ENCODE measurements at places on chromosomes 11 and 22.
A peak's percentile ranks its signal among the peaks of the same experiment; 100 is the strongest.

DNA sequence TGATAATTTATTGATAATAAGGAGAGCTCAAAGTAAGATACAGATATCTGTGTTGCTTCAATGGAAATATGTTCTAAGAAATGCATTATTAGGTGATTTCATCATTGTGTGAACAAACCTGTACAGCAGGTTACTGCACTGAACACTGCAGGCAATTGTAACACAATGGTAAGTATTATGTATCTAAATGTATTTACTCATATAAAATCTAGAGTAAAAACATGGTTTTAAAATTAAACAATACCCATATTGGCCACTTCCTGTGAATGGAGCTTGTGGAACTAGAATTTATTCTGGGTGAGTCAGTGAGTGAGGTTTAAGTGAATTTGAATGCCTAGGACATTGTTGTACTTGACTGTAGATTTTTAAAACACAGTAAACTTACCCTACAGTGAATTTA, 722.9 kb upstream of the RAG2 start:
- no peak for DNase-seq

GRCh38 chr11:21897752-21898151, 295.1 kb upstream of the ANO5 start:
- no peak for DNase-seq

DNA sequence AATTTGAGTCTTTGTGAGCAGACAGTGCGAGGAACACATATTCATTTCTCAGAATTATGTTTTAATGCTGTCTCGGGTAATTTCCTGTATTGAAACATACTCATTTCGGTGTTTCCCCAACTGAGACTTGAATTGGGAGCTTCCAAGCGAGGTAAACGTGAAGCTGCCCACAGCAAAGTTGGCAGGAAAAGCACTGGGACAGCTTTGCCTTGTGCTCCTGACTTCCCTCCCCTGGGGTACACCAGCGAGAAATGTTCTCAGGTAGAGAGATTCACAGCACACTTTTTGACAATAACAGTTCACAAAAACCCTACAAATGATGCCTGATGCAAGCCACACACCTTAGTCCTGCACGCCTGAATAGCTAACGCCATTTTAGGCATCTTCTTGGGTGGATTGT, 3.1 kb downstream of the HTR3B start:
- no peak for DNase-seq

GRCh38 chr22:27045103-27045947, 387.9 kb downstream of the MIAT start:
- peak; percentile 15 for DNase-seq

DNA sequence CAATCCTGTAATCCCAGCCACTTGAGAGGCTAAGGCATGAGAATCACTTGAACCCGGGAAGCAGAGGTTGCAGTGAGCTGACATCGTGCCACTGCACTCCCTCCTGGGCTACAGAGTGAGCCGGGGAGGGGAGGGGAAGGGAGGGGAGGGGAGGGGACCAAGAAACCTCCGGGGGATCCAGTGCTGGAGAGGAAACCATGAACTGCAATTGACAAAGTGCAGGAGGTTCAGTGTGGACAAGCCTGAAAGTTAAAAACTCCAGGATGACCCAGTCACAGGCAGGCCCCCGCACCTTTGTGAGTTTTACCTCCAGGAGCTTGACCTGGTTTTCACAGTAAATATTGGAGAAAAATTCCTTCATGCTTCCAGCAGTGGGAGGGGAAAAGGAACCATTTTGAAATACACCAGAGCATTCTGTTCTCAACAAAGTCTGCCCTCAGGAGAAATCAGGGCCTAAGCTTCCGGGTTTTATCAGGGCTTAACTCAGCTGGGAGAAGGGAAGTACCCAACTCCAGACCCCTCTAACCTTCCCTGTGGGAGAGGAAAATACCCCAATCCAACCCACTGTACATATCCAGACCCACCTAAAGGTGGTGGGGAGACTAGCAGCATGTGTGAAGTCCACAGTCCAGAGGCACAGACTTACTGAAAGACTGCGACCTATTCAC, 15.5 kb upstream of the ZFTA start:
- DNase-seq: no peak

DNA sequence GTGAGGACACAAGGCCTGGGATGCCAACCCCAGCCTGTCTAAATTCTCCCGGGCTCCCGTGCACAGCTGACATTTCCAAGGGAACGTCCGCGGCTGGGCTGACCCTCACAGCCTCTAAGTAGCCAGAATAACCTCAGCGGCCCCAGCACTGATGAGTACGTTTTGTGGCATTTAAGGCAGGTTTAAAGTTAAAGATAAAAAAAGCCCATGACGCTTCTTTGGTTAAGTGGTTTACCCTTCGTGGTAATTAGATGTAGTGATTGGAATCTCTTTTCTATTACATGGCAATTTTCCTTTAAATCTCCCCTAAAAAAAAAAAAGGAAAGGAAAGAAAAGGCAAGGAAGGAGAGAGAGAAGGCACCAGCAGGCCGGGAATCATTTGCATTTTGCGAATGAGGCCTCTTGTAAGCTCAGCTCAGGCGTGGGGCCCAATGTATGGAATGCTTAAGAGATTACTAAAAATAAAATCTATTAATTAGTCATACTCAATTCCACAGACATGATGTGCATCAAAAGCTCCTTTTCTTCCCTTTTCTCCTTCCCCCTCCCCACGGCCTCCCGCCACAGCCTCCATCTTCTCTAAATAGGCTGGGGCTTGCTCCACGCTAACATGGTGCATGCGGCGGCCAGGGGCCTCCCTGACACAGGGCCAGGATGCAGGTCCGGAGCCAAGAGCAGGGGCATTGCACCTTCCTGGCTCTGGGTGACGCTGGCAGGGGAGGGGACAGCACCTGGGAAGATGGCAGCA, 44.1 kb downstream of the MACROD1 start:
- DNase-seq: peak; percentile 24
